ENCODE measurements at places on chromosomes 2 and 18. TPM values are rescaled to one million over a fixed set of nuclear protein-coding genes. Genes with fewer than 3 reads are reported as not detected.

DNA sequence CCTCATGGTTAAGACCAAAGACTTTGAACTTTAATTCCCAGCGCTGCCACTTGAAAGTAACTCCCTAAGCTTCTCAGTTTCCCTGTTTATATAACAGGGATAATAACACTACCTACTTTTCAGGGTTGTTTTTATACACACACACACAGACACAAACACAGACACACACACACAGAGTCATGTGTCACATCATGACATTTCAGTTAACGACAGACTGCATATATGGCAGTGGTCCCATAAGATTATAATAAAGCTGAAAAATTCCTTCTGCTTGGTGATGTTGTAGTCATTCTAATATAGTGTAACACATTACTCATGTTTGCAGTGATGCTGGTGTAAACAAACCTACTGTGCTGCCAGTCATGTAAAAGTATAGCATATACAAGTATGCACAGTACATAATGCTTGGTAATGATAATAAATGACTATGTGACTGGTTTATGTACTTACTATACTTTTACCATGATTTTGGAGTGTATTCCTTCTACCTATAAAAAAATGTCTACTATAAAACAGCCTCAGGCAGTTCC, 89.2 kb upstream of the ITGA4 start:
- DNase-seq: no peak

DNA sequence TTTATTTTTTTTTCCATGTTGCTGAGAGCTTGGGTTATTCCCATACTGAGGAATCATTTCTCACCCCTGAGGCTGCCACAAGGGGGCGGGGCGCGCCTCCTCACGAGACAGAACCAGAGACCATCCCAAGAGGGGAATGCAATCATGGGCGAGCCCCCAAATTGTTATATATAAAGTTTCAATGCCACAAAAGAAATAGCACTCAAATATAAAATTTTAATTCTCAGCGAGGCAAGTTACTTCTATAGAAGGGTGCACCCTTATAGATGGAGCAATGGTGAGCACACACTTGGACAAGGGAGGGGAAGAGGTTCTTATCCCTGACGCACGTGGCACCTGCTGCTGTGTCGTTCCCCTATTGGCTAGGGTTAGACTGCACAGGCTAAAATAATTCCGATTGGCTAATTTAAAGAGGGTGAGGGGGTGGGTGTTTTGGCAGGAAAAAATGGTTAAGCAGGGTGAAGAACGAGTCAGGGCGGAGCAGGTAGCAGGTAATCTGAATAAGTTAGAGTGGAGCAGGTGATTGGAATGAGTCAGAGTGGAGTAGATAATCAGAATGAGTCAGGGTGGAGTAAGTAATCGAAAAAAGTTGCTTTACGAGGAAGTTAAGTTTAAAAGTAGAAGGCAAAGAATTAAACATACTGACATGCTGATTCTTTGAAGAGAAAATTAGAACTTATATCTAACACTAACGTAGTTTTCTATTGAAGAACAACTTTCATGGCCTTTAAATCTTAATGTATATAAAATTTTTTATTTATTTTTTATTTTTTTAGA, 177.5 kb downstream of the MTCL1 start:
- no peak for DNase-seq

DNA sequence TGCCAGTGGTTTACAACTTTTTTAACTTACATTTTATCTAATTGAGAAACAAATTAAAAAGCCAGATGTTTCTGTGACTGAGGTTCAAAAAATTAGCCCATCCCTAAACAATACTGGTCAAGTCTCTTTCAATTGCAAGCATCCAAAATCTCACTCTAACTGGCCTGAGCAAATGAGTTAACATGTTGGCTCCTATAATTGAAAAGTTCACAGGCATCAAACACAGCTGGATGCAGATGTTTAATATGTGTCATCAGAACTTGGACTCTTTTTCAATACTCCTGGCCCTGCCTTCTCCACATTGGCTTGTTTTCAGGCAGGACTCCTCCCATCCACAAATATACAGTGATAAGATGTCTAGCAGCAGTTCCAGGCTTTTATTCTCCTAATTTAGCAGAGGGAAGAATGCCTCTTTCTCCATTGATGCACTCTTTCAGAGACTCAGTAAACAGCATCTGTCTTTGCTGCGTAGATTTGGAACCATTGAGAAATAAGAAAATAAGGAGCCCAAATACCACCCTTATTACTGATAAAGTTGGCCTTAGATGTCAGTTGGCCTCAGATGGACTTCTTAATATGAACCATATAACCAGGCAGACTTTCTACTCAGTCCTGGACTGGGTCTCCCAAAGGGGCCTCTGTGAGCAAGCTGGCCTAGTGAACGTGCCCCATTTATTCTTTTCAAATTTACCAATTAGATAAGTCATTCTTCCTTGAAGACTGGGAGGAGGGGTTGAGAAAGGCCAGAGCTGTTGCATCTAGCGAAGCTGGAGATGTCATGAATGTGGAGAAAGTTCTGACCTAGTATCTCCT, 30.4 kb upstream of the FN1 start:
- no peak for DNase-seq

- DNase-seq: no peak
Measured at GRCh38 chr2:223235986-223236385, 184.0 kb downstream of the KCNE4 start.

- no peak for DNase-seq
Measured at GRCh38 chr2:64166637-64167420, 22.6 kb upstream of the PELI1 start.

DNA sequence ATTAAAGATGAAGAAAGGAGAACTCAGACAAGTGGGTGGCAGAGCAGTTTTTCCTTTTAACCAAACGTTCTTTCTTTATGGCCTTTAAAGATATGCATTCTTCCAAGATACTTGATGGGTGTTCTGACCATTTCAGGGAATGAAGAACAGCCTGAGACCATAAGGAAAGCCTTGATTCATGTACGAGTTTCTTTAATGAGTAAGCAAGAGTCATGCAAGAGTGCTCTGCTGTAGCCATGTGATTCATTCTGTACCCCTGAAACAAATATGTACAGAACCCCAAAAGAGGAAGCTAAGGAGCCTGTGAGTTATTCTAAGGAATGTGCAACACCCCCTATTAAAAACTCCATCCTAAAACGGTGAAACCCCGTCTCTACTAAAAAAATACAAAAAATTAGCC, 372.8 kb downstream of the MTX2 start:
- DNase-seq: no peak

GRCh38 chr2:113672326-113672932, 45.4 kb downstream of the RABL2A start:
- no peak for DNase-seq

- DNase-seq: no peak
Measured at GRCh38 chr2:223643309-223643708, 41.1 kb upstream of the SCG2 start.

The FBLN7 gene
- total RNA-seq: 0.54 TPM

The KATNAL2 gene
- total RNA-seq: 2.7 TPM

The INHA gene
- 1.9 TPM for total RNA-seq

The HJURP gene
- total RNA-seq: 0.41 TPM
